GM23248 (cell line): ENCODE measurements at places on chromosomes 5 and 9.

DNA sequence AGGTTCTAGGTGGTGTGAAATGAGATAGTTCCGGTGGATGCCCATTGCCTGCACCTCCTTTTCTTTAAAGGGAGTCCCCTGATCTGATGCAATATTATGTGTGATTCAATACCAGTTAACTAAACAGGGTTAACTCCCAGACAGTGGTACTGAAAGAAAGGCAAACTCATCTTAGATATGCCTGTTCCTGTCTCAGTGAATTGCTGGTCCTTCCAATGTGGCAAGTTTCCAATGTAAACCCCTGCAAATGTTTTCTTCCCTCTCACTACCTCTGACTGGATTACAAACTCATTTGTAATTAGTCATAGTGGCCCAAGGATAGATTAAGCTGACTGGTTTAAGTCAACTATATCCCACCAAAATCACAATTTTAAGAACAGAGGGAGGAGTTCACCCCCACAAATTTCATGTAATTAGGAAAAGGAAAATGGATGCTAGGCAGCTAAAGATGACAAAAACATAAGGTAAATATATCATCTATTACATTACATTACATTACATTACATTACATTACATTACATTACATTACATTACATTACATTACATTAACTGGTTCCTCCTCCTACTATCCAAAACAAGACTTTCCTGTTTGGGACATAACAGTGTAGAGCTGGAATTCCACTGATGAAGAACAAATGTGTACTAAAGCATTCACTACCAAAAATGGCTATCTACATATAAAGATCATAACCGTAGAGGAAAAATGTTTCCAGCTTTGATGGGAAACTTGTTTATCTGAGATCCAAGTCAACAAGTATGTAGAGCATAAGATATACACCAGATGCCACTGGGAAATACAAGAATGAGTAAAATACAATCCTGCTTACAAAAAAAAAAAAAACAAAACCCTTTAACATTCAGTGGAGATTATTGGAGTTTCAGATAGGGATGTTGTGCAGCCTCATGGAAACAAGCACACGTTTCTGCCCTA, 121.5 kb upstream of the SNX2 start:
- no peak for DNase-seq

- peak; percentile 54 for DNase-seq
These were observed 21.6 kb upstream of the RASA1 start for GRCh38 chr5:87246061-87246460.

- peak; percentile 40 for DNase-seq
These were observed 65.0 kb upstream of the SARDH start for GRCh38 chr9:133803028-133803585.

DNA sequence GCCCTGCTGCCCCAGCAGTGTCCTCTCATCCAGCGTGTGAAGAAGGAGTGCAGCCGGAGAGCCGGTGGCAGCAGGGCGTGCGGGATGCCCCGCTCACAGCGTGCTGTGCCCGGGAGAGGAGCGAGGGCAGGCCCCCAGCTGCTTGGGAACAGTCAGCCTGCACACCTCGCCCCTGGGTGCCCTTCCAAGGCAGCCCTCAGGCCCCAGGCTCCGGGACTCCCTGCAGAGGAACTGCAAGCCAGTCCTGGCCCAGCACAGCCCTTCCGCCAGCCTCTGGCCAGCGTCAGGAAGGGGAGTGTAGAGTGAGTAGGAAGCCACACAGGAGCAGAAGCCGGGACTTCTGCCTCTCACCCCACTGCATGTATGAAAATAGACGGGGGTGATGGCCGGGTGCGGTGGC, 43.5 kb downstream of the ADAMTS2 start:
- DNase-seq = no peak

DNA sequence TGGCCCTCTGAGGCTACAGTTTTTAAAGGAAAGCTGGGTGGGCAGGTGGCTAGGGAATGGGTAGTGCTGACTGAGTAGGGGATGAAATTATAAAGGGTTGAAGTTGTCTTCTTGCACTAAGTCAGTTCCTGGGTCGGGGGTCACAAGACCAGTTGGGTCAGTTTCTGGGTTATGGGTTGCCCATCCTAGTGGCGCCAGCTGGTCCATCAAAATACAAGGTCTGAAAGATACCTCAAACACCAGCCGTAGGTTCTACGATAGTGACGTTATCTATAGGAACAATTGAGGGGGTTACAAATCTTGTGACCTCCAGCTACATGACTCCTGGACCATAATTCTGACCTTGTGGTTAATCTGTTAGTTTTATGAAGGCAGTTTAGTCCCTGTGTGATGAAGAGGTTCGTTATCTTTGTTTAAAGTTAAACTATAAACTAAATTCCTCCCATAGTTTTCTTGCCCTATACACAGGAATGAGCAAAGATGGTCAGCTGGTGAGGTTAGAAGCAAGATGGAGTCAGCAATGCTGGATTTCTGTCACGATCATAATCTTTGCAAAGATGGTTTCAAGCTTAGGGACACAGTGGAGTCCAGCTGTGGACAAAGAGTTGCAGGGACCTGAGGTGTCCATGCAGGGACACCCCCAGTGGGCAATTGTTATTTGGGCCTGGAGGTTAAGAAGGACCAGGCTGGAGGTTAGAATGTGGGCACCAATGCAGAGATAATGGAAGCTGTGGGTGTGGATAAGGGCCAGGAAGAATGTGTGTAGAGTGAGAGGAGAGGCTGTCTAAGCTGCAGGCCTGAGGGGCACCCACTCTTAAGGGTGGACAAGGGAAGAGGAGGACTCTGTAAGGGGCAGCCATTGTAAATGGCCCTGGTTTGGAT, 14.0 kb upstream of the CREBRF start:
- no peak for DNase-seq

GRCh38 chr9:85909390-85909789, 31.6 kb upstream of the NAA35 start:
- no peak for DNase-seq

DNA sequence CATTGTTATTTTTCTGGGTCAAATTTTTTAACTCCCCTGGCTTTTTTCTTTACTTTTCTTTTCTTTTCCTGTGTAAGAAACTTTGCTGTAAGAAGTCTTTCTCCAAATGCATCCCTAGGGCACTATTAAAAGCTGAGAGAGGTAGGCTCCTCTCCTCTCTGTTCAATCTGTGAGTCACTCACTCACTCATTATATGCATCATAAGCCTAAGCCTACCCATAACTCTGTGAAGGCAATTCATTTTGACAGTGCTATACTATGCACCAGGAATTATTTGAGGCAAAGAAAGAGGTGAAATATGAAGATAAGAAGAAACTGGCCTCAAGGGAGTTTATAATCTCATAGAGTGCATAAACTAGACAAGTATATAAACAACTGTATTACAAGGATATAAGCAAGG, 67.9 kb upstream of the PRR16 start:
- peak; percentile 67 for DNase-seq
